Hematopoietic multipotent progenitor cell treated with erythropoietin and hydrocortisone succinate and interleukin-3 and kit ligand, for 8 days (in vitro differentiated cells): ENCODE measurements at places on chromosomes 16 and 17.

GRCh38 chr17:17321356-17322025 is 18.3 kb downstream of the NT5M start:
- DNase-seq: no peak

- DNase-seq: no peak
These were observed 1.9 kb upstream of the MT1B start for GRCh38 chr16:56649820-56650219.

- peak; percentile 93 for DNase-seq
These were observed 9.8 kb downstream of the SMIM5 start for GRCh38 chr17:75642784-75643642.

DNA sequence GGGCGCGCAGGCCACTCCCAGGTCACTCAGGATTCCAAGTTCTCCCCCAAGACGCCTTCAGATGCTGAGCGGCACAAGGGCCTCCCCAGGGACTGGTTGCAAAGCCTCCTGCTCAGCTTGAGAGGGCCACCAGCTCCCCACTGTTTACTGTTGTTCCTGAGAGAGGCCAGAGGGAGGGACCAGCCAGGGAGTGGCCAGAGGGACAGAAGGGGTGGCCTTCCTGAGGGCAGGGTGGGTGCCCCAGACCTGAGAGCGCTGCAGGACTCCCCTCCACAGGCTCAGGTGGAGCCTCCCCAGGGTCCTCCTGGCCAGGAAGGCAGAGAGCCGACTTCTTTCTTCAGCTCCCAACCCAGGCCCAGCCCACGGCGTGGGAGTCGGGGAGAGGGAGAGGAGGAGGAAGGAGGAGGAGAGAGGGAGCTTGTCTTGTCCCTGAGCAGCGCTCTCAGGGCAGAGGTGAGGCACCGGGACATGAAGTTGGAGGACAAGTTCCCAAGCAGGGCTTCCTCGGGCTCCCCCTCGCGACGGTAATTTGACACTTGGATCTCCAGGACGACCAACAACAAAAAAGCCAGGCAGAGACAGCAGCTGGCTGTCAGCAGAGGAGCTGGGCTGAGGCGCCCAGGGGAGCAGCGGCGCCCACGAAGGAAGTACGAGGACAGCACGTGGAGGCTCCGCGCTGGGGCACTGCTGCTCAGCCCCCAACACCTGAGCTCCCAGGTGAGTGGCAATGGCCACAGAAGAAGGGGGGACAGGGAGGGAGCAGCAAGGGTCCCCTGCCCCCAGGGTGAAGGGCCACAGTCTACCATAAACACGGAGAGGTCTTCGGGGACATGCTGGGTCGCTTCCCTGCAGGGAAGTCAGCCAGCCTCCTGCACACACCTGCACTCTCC is 497 bp downstream of the SMIM5 start:
- DNase-seq: peak; percentile 93

- DNase-seq: no peak
These were observed 60.1 kb upstream of the CNEP1R1 start for GRCh38 chr16:49964973-49965372.

- no peak for DNase-seq
These were observed 1.6 kb downstream of the CISD3 start for GRCh38 chr17:38731526-38732294.
